Neural progenitor cell (in vitro differentiated cells): ENCODE measurements at places on chromosomes 2 and 18. TPM values are rescaled to one million over a fixed set of nuclear protein-coding genes. Genes with fewer than 3 reads are reported as not detected.

Gene MAPRE3
- 3.1 and 6.2 TPM in 2 replicates for total RNA-seq

Gene CRYGC
- total RNA-seq: not detected in 2 replicates

Gene TSPYL6
- total RNA-seq: not detected in 2 replicates

DNA sequence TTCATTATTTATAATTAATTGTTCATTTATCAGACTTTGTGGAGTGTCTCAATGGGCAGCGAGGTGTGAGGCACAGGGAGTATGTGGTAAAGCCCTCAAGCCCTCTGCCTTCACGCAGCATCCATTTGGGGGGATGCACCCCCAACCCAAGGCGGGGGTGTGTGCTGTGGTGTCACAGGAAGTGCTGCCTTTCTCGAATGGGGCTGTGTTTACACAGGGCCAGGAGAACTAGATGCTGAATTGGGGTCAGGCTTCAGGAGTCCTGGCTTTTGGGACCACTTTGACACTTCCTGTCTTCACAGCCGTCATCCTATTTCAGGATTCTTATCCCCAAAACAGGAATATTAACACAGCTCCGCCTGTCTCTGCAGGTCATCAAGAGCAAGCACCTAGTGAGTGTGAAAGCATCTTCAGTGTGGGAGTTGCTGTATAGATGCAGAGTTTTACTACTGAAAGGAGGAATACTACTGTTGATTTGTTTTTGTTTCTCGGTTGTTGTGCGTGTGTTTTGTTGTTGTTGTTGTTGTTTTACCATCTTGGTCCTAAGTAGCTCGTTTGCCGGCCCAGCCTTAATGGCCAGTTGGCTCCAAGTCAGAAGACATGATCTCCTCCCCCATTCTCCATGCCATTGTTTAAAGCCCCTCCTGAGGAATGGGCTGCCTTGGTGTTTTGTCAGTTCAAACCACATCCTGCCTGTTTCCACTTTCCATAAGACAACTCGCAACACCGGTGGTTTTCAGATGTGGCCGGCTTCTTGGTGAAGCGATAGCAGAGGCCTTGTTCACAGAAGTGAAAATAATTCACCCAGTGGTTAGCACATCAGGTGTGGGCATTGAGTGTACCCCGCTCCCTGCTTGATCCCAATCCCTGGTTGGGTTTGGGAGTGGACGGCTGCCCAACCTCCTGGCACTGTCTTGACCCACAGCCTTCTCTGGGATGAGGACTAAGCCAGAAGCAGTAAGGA lies 221.3 kb downstream of the BCL2 start:
- no peak for DNase-seq

GRCh38 chr2:186437719-186438118 lies 48.3 kb upstream of the ZC3H15 start:
- DNase-seq: no peak

DNA sequence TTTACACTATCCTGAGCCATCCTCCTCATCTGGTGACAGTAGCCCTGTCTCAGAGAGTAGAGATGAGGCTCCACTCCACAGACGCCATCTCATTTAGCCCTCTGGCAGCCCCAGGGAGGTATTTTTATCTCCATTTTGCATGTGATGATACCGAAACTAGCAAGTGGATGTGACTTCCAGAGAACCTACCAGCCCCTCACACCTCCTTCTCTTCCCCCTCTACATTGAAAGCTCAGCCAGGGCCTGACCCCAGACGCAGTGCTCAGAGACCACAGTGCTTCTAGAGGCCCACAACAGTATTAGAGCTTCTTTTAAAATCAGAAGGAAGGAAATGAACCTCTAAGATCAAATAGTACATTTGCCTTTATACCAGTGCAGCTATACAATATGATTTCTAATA lies 8.3 kb downstream of the GYPC start:
- no peak for DNase-seq

- DNase-seq: no peak
These were observed 72.7 kb upstream of the OTOS start for GRCh38 chr2:240213226-240213475.

- no peak for DNase-seq
These were observed 193.2 kb upstream of the TPO start for GRCh38 chr2:1219901-1220573.
